Stimulated activated CD4-positive, alpha-beta T cell treated with anti-CD3 and anti-CD28 coated beads, Interleukin-2, amount 100 ng/mL, for 48 hours (primary cell): ENCODE measurements at places on chromosomes 12 and 14.

GRCh38 chr12:93176610-93177126 is 201.1 kb upstream of the NUDT4 start:
- DNase-seq, result no peak

- DNase-seq, result no peak
Measured at GRCh38 chr14:43939836-43940235, 567.2 kb downstream of the FSCB start.

DNA sequence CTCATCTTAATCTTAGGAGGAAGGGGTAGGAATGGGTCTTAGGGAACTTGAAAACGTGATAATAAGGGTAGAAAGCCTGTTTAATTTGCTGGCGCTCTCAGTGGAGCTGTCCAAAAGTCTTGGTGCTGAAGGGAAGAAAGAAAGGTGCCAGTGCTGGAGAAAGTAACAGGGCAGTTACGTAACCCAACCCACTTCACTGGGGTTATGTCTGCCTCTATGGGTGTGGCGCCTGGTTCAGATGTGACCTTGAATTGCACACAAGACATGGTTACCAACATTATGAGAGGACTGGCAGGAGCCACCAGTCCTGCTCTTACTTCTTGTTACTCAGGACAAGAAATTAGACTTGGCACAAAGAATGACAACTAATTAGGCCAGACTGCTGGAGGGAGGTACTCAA is 18.6 kb upstream of the GPATCH2L start:
- no peak for DNase-seq

DNA sequence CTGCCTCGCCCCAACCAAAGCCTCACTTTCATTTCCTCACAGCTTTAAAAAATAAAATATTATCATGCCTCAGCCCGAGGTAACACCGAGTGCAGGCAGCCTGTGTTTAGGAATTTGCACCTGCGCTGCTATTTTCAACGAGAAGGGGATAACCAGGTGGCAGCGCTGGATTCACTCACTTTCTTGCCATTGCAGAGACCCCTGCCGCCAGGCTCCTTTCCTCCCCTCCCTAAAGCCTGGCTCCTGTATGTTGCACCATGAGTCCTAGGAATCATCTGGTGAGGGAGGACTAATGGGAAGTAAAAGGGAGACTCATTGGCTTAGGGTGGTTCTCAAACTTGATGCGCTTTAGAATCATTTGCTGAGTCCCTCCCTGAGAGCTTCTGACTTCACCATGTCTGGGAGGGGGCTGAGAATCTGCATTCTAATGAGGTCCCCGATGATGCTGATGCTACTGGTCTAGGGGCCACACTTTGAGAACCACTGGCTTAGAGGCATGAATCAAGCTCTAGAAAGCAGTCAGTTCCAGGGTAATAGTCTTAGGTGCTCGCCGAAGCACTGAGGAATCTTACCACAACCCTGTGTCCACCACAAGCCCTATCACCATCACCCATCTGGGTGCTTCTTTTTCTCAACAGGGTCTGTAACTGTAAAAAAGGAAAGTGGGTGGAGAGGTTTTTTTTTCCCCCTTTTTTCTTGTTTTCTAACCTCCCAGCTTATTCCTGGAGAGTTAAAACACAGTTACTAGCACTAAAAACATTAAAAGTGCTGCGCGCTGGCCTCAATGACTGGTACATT is 83.8 kb downstream of the SLC38A1 start:
- no peak for DNase-seq

DNA sequence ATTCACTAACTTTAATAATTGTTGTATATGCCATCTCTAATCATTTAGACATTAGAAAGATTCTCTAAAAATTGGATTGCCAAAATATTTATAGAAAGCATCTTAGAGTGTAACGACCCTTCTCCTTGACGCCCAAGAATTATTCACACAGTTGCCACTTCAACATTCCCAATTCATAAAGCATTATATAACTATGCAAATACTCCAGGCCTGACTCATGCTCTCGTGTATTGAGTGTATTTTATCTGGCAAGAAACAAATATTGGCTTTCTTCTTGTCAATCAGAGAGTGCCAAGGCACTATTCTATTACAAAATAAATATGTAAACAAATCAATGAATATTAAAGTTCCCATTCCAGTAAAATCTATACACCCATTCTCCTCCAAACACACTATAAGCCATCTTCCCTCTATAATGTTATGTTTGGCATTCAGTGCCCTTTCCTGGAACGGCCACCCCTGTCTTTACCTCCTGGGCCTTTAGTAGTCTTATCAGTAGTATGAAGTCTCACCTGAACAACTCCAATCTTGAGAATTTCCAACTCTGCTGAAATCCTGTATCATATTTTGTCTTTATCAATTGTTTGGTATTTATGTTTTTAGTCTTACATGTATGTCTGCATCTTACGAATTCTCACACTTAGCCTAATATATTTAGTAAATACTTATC is 182.6 kb downstream of the PIK3C2G start:
- DNase-seq, result no peak

GRCh38 chr12:69897744-69898143 is 72.7 kb downstream of the MYRFL start:
- DNase-seq, result no peak

GRCh38 chr14:77155083-77155482 is 13.5 kb upstream of the ZDHHC22 start:
- no peak for DNase-seq

GRCh38 chr14:98477935-98478334 is 794.1 kb downstream of the BCL11B start:
- no peak for DNase-seq

DNA sequence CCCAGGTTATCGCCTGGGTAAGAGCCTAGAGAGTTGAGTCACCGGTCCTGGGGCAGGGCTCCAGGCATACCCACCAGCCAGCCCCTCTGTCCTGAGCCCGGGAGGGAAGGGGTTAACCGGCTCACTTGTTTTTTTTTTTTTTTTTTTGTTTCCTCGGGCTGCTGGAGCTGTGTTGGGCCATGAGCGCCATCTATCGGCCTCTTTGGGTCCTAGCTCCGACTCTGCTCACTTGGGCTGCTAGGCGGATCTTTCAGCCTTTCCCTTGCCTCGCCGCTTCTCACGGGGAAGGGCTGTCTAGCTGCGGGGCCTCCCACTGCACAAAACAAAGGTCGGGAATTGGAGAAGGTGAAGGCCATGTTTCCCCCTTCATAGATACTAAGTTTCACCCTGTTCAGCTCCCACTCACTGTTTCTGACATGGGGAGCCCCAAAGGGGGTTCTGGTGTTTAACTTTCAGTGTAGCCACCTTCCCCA is 2.8 kb upstream of the SMUG1 start:
- DNase-seq, result peak; percentile 77

DNA sequence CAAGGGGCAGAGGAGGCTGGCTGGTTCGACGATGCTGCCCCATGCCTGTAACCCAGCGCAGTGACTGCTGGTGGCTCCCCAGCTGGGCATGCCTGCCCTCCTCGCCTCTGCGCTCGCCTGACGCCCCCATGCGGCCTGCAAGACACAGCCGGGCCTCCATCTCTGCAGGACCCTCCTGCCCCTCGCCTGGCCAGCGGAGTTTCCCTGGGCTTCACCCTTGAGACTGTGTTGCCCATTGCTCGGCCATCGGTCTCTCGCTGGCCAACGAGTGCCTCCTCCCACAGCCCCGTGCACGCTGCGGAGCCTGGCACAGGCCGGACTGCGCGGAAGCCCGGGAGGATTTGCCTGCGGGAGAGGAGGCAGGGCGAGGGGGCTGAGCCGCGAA is 17.6 kb downstream of the ASPG start:
- DNase-seq, result no peak

DNA sequence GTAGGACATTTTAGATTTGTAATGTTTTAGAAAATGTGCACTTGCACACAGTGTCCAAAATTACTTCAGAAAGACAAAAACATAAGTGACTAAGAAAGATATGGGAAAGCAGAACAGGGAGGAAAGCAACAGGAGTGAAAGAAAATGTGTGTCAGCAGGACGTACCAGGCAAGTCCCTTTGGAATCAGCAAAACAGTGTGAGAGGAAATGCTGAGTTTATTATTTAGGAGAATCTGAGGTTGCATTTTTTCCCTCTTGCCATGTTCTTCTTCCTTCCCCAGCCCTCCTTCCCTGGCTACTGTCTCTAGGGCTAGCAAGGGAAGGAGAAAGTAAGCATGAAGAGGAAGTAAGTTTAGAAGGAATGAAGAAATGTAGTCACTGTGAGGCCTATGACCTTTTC is 67.7 kb upstream of the CD163 start:
- DNase-seq, result no peak

DNA sequence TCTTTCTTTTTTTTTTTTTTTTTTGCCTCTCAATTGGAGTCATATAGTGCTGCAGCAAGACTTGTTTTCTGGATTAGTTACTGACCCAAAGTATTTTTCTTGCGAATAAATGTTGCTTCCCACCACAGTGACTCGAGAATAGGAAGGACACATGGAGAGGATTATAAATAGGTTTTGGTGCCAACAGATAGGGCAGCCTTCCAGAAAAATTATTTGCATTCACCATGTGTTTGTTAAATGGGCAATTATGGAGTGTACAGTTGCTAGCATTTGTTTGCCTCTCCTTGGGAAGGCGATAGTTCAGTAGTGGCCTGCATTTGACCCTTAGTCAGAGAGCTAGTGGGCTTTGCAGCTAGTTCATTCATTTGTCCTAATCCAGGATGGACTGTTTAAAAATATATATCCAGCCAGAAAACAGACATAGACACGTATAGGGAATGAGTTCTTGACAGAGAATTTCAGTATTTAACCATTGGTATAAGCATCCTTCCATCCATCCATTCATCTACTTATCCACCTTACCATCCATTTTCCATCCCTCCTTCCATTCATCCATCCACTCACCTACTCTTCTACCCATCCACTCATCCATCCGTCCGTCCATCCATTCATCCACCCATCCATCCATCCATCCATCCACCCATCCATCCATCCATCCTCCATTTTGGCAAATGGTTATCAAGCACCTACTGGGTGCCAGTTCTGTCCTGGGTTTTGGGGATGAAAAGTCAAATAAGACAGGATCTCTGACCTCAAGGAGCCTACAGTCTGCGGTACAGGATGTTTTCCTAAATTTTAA is 67.5 kb downstream of the CHST11 start:
- DNase-seq, result no peak

DNA sequence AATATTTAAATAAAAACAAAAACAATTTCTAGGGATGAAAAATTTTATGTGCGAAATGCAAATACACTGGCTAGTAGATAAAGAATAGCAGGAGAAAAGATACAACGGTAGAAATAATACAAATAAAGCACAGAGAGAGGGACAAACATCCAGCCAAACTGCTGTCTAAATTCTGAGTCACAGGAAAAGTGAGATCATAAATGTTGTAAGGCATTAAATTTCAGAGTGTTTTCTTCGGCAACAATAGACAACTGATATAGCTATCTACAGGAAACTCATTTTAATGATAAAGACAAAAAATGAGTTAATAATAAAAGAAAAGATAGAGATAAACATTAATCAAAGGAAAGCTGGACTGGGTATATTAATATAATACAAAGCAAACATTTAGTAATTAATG is 122.2 kb downstream of the NTS start:
- DNase-seq, result no peak

GRCh38 chr12:27780612-27781408 is 774 bp upstream of the MANSC4 start:
- no peak for DNase-seq

DNA sequence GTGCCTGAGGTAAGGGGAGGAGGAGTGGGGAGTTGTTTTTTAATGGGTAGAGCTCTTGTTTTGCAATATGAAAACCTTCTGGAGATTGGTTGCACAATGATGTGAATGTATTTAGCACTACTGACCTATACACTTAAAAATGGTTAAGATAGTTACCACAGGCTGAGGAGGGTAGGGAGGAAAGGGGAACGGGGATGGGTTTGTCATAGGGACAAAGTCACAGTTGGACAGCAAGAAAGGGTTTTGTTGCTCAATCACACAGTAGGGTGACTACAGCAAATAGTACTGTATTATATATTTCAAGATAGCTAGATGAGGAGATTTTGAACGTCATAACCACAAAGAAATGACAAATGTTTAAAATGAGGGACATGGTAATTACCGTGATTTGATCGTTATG is 1562.4 kb downstream of the AACS start:
- DNase-seq, result no peak

DNA sequence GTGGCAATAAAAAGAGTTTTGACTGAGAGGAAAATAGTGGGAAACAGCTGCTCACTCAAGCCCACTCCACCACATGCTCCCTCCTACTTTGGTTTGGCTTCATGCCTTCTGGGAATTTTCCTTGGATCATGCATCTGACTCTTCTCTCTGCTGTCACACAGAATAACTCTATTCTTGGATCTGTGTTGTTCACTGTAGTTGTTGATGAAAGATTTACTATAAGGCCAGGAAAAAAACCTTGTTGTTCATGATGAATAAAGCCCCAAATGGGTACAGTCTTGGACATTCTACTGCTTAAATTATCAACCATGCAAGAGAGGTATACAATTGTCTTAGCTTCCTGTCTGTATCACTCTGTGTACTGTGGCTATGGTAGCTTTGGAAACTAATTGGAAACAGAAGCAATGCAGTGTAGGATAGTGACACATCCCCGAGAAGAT is 70.5 kb downstream of the TMX1 start:
- no peak for DNase-seq

DNA sequence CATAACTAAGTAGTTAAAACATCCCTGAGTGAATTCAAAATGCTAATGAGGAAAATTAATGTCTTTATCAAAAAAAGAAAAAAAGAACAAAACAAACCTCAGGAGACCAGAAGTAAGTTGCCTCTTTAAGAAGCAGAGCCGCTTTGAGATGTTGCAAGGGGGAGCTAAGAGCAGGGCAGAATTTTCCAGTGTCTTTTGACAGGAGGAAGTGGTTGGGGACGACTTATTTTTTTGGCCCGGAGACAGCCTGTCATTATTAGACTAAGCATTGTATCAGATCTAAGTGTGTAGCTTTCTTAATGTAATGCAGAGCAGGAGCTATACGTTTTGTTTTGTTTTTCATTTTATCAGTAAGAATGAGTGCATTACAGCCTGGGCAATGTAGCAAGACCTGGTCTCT is 206.6 kb downstream of the CACNA1C start:
- DNase-seq, result no peak

DNA sequence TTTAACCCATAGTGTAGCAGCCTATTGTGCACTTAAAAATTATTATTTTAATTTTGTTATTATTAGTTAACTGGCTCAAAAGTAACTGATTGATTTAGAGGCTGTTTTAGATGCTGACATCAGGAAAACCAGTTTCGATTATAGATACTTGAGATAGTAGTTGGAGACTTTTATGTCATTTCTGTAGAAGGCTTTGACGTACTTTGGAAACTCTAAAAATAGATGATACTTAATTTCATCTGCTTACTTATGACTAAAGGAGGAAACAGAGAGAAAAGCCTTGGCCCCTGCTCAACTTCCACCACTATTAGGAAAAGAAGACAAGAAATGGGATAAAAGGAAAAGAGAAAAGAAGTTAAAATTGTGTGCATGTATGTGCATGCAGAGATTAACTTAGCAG is 219.3 kb upstream of the HMGA2 start:
- DNase-seq, result no peak

GRCh38 chr12:19402743-19403431 is 36.4 kb upstream of the AEBP2 start:
- DNase-seq, result no peak

DNA sequence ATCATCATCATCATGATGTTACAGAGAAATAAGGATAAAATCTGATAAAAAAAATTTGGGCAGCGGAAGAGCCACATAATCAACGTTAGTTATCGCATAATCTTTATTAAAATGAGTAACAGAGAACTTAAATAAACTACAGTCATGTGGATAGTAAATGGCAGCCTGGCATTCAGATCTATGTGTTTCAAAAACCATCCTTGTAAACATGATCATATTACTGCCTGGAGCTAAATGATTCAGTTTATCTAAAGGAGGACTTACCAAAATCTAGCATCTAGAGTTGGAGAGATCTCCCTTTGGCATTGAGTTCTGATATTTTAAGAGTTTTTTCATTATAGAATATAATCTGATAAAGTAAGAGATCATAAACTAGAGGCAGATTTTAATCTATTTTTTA is 200.1 kb upstream of the MGAT4C start:
- DNase-seq, result no peak
